ENCODE measurements at places on chromosomes 2 and 18. TPM values are rescaled to one million over a fixed set of nuclear protein-coding genes. Genes with fewer than 3 reads are reported as not detected.

DNA sequence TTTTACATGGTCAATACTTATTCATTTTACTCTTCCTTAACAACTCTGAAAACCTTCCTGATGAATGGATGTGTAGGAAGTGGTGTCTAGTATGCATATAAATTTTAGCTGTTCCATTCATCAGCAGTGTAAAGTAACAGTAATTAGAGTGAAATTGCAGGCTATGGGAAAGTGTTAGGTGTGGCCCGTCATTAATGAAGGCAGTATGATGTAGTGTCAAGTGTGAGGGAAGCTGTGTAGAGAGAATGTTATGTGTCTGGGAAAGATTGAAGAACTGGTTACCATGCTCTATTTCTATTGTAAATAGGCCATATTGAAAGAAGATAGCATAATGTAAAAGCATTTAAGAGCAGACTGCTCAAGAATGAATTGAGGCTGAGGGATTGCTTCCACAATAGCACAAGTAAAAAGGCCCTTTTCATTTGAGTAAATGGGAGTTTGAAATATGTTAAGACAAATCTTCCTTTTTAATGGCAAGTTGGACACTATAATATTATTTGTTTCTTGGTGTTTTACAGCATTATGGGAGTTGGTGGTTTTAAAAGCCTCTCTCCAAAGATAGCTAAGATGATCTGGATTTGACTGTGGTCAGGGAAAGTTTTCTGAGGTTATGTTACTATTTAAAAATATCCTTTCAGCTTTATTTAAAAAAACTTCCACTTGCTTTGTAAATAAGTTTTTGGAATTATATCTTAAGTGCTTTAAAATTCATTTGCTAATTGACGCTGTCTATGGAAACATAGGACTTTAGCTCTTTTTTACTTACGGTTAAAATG lies 401.0 kb upstream of the ZEB2 start:
- no peak overlapping the region for H3K4me3 ChIP-seq
- no peaks in the 10 kb centered on the region for H3K36me3 ChIP-seq
- no peak overlapping the region for H3K27ac ChIP-seq
- DNase-seq: no peak
- H3K27me3 ChIP-seq: no peaks in the 10 kb centered on the region

- H3K27ac ChIP-seq: peak overlapping the region; percentile 97
- peaks cover 32% of the 10 kb centered on the region for H3K4me1 ChIP-seq
- H3K4me3 ChIP-seq: peak overlapping the region; percentile 81
- no peaks in the 10 kb centered on the region for H3K27me3 ChIP-seq
- peak; percentile 91 for DNase-seq
These were observed 46.0 kb downstream of the LRRFIP1 start for GRCh38 chr2:237673130-237674001.

GRCh38 chr2:116510117-116510671 lies 1304.3 kb upstream of the DDX18 start:
- H3K4me1 ChIP-seq: no peaks in the 10 kb centered on the region
- no peak overlapping the region for H3K27ac ChIP-seq
- H3K36me3 ChIP-seq: no peaks in the 10 kb centered on the region
- no peaks in the 10 kb centered on the region for H3K27me3 ChIP-seq
- no peak for DNase-seq

DNA sequence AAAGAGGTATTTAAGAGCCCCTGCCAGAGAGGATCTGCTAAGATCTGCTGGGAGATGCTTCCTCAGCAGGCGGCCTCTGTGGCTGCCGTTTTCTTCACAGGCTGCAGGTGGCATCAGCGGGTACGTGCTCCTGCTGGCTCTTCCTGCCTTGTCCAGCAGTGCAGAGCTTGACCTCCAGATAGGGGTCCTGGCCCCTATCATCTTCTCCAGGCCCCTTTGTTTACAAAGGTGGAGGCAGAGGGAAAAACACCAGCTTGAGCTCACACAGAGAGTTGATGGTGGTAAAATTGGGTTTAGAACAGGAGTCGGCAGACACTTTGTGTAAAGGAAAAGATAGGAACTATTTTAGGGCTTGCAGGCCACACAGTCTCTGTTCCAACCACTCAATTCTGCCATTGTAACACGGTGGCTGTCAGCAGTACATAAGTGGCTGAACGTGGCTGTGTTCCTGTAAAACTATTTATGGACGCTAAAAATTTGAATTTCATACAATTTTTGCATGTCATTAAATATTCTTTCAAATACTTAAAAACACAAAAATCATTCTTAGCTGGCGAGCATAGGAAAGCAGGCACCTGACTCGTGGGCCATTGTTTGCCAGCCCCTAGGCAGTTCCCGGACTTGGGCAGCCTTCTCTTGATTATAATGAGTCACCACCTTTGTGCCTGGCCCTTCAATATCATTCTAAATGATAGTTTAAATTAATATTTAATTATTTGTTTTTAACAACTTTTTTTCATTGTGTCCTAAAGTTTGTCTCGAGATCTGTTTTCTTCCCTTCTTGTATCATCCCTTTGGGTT lies 98.2 kb upstream of the B3GNT7 start:
- H3K27ac ChIP-seq: no peak overlapping the region
- no peak for DNase-seq
- no peaks in the 10 kb centered on the region for H3K4me1 ChIP-seq

The INSIG2 gene
- total RNA-seq: 11.3 TPM

GRCh38 chr2:211864328-211864727 lies 674.3 kb downstream of the ERBB4 start:
- no peaks in the 10 kb centered on the region for H3K36me3 ChIP-seq
- no peak overlapping the region for H3K27ac ChIP-seq
- H3K27me3 ChIP-seq: no peaks in the 10 kb centered on the region
- no peak for DNase-seq

- H3K27ac ChIP-seq: no peak overlapping the region
- no peak overlapping the region for H3K4me3 ChIP-seq
- H3K36me3 ChIP-seq: peaks cover 55% of the 10 kb centered on the region
- H3K27me3 ChIP-seq: no peaks in the 10 kb centered on the region
- no peak for DNase-seq
These were observed 21.5 kb downstream of the WDR43 start for GRCh38 chr2:28915939-28916338.

GRCh38 chr18:49768051-49768391 lies 45.3 kb downstream of the ACAA2 start:
- H3K36me3 ChIP-seq: no peaks in the 10 kb centered on the region
- no peak for DNase-seq
- no peak overlapping the region for H3K27ac ChIP-seq
- no peak overlapping the region for H3K4me3 ChIP-seq

GRCh38 chr18:58796220-58796619 lies 68.5 kb upstream of the ZNF532 start:
- no peak overlapping the region for H3K4me3 ChIP-seq
- DNase-seq: no peak
- H3K27me3 ChIP-seq: no peaks in the 10 kb centered on the region
- no peaks in the 10 kb centered on the region for H3K36me3 ChIP-seq
- H3K4me1 ChIP-seq: no peaks in the 10 kb centered on the region

- H3K4me3 ChIP-seq: no peak overlapping the region
- no peak overlapping the region for H3K27ac ChIP-seq
- no peaks in the 10 kb centered on the region for H3K4me1 ChIP-seq
- no peak for DNase-seq
- no peaks in the 10 kb centered on the region for H3K36me3 ChIP-seq
These were observed 40.4 kb upstream of the MAL start for GRCh38 chr2:94984964-94985575.

The PDE11A gene
- not detected for total RNA-seq

- H3K4me1 ChIP-seq: no peaks in the 10 kb centered on the region
- no peak for DNase-seq
- no peaks in the 10 kb centered on the region for H3K27me3 ChIP-seq
- no peaks in the 10 kb centered on the region for H3K36me3 ChIP-seq
- H3K27ac ChIP-seq: no peak overlapping the region
These were observed 383.5 kb upstream of the LYPD1 start for GRCh38 chr2:133053541-133053940.

All from CD4-positive, CD25-positive, alpha-beta regulatory T cell (primary cell).